ENCODE measurements at places on chromosomes 1 and 21.

DNA sequence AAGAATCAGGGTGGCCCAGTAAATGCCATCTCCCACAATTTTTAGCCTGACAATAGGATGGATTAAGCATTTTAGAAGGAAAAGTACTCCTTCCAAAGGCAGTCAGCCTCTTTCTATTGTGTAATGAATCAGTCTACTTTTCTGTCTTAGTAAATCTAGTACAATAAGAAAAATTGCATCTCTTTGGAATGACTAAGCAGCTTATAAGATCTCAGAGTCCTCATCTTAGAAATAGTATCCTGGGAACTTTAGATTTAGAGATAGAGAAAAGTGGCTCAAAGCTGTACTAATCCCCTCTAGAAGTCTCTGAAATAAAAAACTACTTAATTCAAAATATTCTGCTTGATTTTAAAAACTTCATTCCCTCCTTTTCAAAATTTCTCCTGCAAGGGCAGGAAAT lies 81.4 kb downstream of the SLC44A5 start:
- no peak for DNase-seq

DNA sequence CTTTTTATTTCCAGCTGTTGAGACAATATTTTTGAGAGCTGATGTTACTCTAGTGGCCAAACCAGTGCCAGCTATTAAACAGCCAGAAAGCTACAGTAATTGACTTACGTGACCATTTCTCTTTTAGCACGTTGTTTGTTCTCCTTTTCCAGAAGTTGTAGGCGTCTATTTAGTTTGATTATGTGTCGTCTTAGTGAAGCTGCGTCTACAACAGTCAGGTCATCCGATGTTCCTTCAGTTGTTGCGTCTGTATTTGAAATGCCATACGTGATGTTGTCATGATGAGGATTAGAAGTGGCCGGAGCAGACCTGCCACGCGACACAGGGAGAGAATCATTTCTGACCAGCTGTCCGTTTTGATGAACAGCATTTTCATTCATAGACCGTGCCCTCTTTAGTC lies 38.2 kb downstream of the TMEM51 start:
- DNase-seq = no peak

- DNase-seq = no peak
Observed at GRCh38 chr1:66505671-66506392, 28.1 kb upstream of the SGIP1 start.

DNA sequence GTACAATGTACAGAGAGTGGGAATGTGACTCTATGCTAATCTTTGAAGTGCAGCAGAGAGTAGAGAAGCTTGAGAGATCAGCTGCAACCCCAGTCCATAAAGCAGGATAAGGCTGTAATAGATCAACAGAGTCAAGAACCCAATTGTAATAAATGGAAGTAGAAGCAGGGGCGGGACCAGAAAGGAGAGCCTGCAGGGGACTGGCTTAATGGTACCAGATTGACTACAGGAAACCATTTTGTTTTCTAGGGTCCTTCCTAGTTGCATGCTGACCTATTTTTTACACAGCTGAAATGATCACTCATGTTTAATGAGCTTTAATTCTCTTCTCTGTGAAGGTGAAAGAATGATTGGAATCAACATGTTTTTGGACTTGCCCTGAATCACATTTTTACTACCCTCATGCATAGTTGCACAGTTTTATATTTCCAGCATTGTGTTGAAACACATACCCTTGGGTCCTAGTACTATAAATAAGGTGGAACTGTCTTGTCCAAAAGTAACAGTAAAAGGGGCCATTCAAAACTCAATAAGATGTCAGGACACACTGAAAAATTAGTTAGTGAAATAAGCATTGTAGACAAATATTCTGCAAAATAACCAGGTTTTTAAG lies 69.8 kb downstream of the GPR88 start:
- DNase-seq = no peak

- no peak for DNase-seq
Observed at GRCh38 chr1:245879091-245879490, 628.0 kb downstream of the SMYD3 start.

DNA sequence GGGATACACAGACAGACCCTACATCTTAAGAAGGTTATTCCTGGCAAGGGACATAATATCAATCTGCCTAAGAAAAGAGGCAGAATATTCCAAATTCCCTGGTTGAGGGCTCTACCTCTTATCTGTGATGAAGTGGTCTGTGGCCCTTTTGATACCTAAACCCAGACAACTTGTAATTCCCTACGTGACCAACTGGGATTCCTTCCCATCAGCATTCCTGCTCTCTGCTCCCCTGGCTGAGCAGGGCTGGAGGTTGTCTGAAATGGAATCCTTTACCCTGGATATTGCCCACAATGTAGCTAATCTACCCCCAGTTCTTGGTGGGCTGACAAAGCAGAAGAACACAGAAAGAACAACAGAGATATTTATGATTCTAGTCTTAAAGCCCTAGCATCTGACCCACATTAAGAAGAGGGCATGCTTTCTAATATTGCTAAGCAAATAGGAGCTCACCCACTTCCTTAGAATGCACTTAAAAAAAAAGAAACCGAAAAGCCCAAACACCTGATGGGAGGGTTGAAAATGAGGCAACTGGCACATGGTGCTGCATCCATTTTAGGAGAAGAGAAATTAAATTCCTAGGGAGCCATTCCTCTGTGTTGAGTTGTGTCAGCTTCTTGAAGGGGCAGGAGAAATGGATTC lies 36.8 kb downstream of the GADD45A start:
- no peak for DNase-seq

GRCh38 chr1:231826566-231826965 lies 200.0 kb downstream of the DISC1 start:
- DNase-seq = no peak

DNA sequence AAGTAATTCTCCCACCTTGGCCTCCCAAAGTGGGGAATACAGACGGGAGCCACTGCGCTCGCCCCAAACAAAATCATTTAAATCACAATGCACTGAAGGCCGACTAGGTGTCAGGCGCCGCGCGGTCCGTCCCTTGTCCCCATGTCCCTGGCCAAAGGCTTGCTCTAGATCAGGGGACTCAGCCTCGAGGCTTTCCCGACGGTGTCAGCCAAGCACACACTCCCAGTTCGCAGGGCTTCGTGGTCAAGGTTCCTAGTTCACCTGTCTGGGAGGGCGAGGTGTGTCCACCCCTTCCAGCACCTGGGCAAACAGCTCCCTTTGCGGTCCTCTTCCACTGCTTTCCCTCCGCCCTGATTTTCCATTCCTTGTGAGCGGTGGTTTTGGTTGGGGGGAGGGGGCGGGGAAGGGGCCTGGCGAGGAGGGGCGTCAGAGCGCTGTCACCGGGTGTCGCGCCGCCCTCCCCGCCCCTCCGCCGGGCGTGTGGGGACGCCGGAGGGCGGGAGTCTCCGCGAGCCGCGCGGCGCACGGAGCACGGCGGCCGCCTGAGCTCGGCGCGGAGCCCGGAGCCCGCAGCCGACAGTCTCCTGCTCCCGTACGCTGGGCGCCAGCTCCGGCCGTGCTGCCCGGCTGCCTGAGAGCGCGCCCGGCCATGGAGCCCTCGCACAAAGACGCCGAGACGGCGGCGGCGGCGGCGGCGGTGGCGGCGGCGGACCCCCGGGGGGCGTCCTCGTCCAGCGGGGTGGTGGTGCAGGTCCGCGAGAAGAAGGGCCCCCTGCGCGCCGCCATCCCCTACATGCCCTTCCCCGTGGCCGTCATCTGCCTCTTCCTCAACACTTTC lies at the start of gene STUM:
Gene STUM, plus strand, starts transcription at position 509 of the 838 bp plus-strand sequence. Its CDS starts 141 bp downstream, at position 650.
- no peak for DNase-seq

DNA sequence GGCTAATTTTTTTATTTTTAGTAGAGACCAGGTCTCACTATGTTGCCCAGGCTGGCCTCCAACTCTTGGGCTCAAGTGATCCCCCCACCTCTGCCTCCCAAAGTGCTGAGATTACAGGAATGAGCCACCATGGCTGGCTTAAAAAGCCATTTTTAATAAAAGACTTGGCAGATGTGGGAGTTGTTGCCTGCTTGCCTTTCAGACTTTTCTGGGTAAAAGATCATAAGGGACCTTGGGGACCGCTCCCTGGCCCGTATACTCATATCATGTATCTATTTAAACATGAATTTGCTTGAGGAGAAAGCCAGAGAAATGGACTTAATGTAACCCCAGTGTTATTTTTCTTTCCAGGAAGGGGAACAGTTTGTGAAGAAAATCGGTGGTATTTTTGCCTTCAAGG lies 23.4 kb upstream of the PODN start:
- DNase-seq = no peak

DNA sequence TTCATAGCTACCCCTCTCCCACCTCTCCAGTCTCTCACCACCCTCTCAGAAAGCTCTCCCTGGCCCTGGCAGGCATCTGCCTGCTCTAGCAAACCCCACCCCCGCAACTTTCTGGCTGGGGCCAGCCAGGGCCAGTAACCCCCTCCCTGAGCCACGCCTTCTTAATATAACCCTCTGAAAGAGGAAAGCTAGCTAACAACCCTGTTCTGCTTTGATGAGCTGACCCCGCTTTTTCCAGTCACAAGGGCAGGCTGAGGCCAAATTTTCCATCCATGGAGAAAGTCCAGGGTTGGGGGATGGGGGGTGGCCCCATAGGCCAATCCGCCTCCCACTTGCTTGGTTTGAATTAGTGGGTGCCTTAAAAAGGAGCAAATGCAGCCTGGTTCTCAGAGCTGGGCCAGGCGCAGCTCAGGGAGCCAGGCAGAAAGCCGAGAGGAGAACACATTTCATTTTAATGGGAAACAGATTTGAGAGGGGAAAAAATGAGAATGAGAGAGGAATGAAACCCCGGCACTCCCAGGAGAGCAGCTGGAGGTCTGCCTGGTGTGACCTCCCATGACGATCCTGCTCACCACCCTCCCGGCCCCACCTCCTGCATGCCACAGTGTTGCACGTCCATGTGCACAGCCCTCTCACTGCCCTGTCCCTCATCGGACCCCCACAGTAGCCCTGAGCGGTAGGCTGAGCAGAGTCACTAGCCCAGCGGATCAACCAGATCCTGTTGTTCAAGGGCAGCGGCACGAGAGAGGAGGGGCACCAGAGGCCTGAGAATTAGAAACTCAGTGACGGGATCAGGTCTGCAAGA lies 62.3 kb downstream of the OPTC start:
- no peak for DNase-seq

- no peak for DNase-seq
Observed at GRCh38 chr1:44542420-44543063, 131.7 kb downstream of the TMEM53 start.

DNA sequence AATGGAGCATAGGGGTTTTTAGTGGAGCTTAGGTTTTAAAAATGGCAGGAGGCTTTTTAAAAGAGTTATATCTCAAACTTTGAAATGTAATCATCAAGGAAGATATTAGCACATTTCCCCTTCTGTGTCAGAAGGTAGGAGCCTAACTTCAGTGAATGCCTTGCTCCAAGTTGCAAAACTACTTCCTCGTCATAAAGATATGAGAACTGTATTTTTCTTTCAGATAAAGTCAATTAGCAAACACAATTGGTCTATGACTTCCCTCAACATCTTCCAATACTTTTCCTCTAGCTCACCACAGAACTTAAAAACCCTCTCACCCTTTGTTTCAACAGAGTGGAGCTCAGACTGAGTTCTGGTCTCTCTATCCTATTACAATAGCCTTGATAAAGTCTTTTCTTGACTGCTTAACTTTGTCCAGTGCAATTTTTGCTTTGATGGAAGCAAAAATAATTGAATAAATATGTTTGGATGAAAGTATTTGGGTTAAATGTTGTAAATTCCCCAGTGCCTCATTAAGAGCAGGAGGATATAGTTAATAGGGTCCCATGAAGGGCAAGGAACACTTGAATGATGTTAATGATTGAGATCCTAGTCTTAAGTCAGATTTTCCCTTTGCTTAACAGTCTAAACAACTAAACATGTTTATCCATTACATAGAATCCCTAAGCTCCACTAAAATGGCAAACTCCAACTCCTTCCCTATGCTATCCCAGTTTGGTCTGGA lies 58.9 kb downstream of the TNFSF18 start:
- DNase-seq = no peak

DNA sequence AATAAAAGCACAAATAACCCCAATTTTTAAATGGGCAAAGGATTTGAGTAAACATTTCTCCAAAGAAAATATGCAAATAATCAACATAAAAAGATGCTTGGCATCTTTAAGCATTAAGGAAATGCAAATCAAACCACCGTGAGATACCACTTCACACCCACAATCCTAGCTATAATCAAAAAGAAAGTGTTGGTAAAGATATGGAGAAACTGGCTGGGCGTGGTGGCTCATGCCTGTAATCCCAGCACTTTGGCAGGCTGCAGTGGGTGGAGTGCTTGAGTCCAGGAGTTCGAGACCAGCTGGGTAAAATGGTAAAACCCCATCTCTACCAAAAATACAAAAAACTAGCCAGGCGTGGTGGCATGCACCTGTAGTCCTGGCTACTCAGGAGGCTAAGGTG lies 16.9 kb downstream of the ARHGEF11 start:
- DNase-seq = no peak

- DNase-seq = no peak
Observed at GRCh38 chr1:203553496-203553895, 59.5 kb downstream of the OPTC start.

DNA sequence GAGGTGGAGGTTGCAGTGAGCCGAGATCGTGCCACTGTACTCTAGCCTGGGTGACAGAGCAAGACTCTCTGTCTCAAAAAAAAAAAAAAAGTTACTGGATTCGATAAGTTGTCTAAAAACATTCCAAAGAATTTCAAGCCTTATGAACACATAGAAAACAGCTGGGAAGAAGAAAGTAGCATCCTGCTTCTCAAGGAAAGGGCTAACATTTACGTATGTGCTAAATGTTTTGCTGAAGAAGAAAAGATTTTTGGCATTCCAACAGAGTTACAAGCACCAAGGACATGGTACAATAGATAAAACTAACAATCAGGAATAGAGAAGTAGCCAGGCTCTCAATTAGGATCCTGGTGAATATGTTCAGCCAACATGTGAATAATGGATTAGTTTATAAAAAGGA lies 69.8 kb downstream of the HFM1 start:
- no peak for DNase-seq

GRCh38 chr1:1421147-1421906 lies at the start of gene ANKRD65:
Gene ANKRD65 (minus strand): TSS chr1:1421276. CDS start chr1:1421005, 271 bp downstream.
- no peak for DNase-seq

DNA sequence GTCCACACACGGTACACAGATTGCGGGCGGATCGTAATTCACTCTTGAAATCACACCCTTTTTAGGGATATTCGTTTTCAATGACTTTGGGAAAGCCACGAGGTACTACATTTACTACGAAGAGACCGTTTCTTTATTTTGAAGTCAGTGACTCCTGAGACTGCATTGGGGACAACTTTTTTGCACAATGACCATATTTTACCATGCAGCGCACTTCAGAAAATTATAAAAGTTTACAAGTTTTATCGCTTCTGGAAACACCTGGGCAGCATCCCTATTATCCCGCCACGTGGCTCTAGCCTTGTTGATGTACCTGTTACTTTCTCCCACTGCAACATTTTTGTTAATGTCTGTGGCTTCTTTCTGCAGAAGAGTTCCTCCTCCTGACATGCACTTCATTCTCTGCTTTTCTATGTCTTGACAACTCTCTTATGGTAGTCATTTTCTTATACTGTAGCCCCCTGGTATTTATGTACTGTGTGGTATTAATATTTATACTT lies 1.3 kb upstream of the AKT3 start:
- no peak for DNase-seq

GRCh38 chr1:17405898-17406759 lies 33.3 kb downstream of the RCC2 start:
- no peak for DNase-seq

Data from activated naive CD8-positive, alpha-beta T cell treated with anti-CD3 and anti-CD28 coated beads, Interleukin-2, amount 50 U/mL, for 16 hours (primary cell).